ENCODE measurements at places on chromosomes 7 and 10.

GRCh38 chr10:35635576-35635975, 6.5 kb downstream of the FZD8 start:
- no peak for DNase-seq

GRCh38 chr10:114879541-114880158, 58.1 kb downstream of the FHIP2A start:
- no peak for DNase-seq

- no peak for DNase-seq
Measured at GRCh38 chr7:25832456-25832855, 319.5 kb upstream of the NFE2L3 start.

DNA sequence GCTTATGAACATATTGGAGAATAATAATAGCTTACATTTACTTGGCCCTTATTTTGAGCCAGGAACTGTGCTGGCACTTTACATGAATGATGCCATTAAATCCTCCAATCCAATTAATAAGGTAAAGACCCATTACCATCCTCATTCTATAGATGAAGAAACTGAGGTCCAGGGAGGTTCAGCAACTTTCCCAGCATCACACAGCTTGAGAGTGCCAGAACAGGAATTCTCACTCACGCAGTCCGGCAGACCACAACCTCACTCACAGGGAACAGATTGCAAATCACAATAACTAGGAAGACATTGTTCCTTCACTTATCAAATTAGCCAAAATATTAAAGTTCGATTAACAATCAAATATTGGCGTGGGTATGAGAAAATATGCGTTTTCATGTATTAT, 18.3 kb downstream of the GPRIN2 start:
- DNase-seq, result no peak

- DNase-seq, result no peak
Measured at GRCh38 chr7:112497481-112497880, 16.7 kb downstream of the LSMEM1 start.

DNA sequence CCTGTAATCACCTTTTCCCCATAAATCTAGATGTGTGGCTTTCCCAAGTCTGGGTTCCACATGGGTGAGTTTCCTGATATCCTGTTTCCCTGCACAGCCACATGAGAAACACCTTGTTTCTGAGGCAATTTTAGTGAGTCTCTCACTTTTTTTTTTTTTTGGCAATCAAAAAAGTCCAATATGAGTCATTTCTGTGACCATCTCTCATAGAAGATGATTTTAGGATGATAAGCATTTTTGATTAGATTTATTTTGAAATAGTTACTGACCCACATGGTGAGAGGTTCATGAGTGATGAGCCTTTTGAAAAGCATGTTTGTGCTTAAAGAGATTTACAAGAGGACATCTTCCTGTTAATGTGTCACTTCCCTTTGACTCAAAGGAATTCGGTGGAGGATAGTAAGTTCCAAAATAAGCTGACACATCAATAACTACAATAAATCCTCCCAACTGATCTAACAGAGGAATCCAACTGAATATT, 464.0 kb downstream of the INHBA start:
- no peak for DNase-seq

DNA sequence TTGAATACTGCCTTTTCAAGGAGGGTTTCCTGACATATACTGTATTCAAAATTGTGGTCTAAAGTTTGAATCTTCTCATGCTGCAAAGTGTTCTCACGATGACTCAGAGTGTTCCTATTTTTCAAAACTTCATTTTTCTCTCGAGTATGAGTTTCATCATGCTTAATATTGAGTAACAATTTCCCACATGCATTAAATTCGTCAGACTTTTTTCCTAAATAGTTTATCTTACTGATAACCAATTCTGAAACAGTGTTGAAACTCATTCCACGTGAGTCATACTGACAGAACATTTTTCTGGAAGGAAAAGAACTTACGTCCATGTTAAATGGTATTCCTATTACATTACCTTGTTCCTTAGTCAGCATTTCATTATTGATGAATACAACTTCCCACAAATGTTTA, 44.1 kb downstream of the ZNF33B start:
- no peak for DNase-seq

DNA sequence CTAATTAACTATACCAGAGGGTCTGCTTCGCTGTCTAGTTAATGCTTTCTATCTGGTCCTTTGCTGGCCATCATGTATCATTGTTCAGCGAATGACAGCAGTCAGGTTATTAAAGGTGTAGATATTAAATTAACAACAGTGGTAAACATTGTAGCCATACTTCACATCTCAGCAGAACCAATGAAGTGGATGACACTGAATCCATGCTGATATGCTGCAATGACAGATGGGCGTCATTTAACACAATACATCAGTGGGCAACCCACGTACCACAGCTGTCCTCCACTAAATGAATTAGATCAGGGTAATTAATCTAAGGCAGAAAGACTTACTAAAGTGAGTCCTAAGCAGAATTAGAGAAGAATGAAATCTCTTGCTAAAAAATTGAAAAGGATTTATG, 767.2 kb downstream of the NXPH1 start:
- DNase-seq, result no peak

DNA sequence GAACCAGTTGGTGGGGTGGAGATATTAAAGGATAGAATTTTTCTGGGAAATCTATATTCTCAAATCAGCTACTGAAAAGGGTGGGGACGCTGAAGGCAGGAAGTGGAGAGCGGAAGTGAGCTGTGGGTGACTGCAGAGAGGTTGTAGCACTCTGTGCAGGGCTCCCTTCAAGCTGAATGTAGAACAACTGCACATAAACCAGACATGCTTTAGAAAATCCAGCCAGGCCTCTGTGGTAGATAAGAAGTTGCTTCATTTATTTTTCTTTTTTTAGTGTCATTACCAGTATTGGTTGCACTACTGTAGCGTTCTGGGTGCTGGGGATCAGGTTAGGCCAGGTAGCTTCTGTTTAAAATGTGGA, 127.8 kb downstream of the CELF2 start:
- DNase-seq, result no peak

DNA sequence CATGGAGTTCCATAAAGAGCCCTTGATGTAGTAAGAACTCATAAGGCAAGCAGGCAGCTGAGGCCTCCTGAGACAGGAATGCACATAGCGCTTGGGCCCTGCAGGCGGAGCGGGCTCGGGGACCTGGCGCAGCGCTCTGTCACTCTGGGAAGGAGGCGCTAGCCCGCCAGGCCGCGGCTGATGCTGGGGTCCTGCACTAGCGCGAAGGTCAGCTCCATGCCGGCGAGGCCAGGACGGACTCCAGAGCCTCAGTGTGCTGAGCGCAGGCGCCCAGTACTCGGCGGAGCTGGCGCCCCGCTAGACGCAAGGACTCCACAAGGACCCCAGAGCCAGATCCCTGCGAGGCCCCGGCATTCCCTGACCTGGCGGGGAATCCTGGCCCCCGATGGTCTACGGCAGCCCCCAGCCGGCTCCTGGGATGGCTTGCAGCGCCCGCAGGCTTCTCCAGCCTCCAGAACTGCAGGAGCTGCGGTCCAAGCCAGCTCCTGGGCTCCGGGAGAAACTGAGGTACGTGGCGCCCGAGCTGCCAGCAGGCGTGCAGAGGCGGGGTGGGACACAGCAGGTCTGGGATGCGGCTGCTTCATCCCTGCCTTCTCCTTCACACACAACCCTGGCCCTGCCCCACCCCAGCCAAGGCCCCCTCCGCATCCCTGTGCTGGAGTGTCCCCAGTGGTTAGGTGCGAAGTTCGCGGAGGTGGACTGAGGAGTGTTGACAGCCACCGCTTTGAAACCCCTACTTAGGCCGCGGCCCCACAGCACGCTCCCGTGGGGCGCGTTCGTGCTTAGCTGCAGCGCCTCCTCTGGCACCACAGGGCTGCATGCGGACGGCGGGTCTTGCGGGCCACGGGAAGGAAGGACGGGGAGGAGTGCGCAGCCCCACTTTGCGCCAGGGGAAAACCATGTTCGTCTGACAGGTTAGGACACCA, 761.5 kb upstream of the POM121L12 start:
- no peak for DNase-seq

- DNase-seq, result no peak
Measured at GRCh38 chr7:95473276-95473985, 12.3 kb upstream of the ASB4 start.

GRCh38 chr7:129489491-129489890, 12.8 kb upstream of the SMKR1 start:
- no peak for DNase-seq

GRCh38 chr7:66170309-66171231, 34.6 kb upstream of the TPST1 start:
- no peak for DNase-seq

- no peak for DNase-seq
Measured at GRCh38 chr10:73655257-73655989, 406 bp downstream of the SYNPO2L start.

DNA sequence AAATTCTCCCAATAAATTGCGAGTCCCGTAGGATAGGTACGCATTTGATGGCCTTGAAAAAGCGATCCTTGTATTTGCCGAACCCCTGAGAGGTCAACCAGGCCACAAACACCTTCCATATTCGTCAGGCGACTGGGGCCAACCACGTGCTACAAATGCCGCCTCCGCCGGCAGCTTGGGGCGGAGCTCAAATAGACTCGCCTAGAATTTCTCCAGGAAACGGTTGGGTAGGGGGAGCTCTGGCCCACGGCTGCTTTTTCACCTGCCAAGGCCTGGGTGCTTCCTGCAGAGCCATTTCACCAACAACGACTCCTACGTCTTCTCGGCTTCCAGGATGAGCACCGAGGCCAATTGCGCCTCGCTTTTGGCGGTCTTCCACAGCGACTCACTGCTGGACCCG, 53.4 kb upstream of the KIF5B start:
- DNase-seq, result no peak

DNA sequence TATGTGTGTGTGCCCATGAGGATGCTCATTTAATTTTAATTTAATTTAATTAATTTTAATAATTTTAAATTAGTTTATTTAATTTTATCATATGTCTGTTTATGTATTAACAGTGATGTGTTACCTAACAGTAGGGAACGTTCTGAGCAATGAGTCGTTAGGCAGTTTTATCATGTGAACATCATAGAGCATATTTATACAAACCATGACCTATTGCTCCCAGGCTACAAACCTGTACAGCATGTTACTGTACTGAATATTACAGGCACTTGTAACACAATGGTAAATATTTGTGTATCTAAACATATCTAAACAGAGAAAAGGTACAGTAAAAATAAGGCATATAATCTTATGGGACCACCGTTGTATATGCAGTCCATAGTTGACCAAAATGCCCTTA, 13.7 kb upstream of the CFAP69 start:
- DNase-seq, result no peak

GRCh38 chr10:13383399-13383761, 35.3 kb upstream of the SEPHS1 start:
- DNase-seq, result no peak

GRCh38 chr10:75430000-75430763, 1.2 kb upstream of the LRMDA start:
- no peak for DNase-seq

DNA sequence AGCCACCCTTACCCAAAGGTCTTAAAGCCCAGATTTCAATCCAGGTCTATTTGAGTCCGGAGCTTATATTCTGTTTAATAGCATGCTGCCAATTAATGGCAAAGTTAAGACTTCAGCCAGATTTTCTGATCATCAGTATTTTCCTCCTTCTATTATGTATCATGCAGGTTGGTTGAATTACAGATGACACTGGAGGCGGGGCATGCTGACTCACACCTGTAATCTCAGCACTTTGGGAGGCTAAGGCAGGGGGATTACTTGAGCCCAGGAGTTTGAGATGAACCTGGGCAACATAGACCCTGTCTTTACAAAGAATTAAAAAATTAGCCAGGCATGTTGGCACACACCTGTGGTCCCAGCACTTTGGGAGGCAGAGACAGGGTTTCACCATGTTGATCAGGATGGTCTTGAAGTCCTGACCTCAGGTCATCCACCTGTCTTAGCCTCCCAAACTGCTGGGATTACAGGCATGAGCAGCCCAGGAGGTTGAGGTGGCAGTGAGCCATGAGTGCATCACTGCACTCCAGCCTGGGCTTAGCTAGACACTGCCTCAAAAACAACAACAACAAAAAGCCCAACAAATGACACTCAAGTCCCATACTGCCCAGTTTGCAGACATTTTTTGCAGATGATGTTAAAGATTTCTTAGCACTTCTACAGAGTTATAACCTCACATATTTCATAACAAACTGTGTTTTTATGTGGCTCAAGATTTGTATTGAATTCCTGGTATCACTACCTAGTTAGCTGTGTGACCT, 62.5 kb downstream of the MCU start:
- no peak for DNase-seq

DNA sequence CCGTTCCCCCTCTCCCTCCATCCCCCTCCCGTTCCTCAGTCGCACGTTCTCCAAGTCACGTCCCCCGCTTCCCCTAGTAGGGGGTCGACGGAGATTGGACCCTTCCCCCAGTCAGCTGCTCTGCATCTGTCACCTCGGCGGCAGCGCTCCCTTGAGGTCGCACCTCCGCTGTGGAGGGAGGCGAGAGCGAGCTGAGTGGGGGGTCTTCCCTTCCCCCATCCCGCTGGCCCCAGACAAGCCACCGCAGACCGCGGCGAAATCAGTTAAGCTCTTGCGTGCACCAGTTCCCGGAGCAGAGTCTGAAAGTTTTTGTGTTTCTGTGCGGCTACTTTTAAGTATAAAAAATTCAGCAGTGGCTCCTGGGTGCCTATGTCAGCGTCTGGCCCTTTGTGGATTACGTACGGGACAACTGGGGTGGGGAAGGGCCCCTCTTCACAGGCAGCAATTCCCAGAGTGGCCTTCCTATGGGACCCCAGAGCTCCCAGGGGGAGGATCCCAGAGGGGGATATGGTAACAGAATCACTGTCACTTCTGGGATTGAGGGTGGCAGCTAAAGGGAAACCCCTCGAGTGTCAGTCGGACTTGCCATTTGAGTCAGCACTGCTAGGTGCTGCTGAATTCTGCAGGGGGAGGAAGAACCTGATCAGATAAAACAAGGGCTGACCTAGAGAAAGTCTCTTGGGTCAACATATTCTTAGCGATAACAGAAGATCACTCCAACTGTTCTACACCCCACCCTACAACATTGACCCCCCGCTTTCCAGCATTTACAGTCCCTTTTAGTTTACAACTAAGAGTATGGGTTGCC, 12.5 kb upstream of the DDIT4 start:
- no peak for DNase-seq

DNA sequence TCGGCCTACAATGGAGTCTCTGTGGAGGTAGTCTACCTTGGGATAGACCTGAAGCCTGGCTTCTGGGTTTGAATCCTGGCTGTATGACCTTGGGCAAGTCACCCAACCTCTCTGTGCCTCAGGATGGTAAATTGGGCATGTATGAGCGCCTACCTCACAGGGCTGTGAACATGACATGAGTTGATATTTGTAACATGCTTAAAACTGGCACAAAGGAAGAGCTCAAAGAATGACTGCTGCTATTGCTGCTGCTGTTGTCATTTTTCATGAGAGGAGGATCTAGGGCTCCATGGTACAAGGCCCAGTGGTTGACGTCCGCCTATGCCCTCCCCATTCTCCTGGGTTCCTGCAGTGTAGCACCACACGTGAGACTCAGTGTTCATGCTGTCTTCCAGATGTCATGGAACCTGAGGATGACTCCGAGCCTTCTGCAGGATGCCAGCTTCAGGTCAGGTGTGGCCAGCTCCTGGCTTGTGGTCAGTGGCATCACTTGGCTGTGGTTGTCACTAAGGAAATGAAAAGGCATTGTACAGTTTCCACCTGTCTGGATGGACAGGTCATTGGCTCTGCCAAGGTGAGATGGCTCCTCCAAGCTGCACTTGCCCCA, 95.0 kb downstream of the WDFY4 start:
- no peak for DNase-seq

GRCh38 chr10:34432589-34432988, 382.5 kb downstream of the PARD3 start:
- DNase-seq, result no peak

Measured in NCI-H187 (cell line).